Left ventricle myocardium superior (tissue), 1 donor: ENCODE measurements at places on chromosomes 1 and 21.

DNA sequence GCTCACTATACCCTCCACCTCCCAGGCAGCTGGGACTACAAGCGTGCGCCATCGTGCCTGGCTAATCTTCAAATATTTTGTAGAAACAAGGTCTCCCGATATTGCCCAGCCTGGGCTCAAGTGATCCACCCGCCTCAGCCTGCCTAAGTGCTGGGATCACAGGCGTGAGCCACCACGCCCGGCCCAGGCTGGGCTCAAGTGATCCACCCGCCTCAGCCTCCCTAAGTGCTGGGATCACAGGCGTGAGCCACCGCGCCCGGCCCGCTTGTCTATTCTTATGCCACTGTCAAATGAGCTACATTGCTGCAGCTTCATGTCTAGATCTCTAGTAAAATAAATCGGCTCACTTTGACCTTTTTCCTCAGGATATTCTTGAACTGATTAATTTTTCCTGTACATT lies 107.7 kb upstream of the COL6A1 start:
- DNase-seq, result no peak

- no peak for DNase-seq
Measured at GRCh38 chr1:3598522-3599285, 12.6 kb downstream of the MEGF6 start.

GRCh38 chr1:94315552-94316116 lies 78.2 kb upstream of the ARHGAP29 start:
- no peak for DNase-seq

GRCh38 chr1:234875953-234876855 lies 252.4 kb downstream of the TOMM20 start:
- DNase-seq, result no peak

DNA sequence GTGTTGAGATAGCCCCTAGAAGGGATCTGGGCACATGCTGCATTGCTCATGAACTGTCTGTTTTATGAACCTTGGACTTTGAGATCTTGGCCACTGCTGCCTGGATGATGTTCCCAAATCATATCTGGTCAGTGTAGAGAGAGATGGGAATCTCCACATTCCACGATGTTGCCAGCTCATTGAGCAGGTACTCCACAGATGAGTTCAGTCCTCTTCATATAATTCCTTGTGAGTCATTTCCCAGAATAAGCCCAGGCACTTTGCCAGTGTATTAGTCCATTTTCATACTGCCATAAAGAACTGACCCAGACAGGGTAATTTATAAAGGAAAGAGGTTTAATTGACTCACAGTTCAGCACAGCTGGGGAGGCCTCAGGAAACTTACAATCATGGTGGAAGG lies 254.0 kb upstream of the RUNX1 start:
- DNase-seq, result no peak

GRCh38 chr1:231201979-231202633 lies 38.9 kb upstream of the GNPAT start:
- no peak for DNase-seq

GRCh38 chr1:111110197-111110899 lies 29.5 kb downstream of the DRAM2 start:
- no peak for DNase-seq

DNA sequence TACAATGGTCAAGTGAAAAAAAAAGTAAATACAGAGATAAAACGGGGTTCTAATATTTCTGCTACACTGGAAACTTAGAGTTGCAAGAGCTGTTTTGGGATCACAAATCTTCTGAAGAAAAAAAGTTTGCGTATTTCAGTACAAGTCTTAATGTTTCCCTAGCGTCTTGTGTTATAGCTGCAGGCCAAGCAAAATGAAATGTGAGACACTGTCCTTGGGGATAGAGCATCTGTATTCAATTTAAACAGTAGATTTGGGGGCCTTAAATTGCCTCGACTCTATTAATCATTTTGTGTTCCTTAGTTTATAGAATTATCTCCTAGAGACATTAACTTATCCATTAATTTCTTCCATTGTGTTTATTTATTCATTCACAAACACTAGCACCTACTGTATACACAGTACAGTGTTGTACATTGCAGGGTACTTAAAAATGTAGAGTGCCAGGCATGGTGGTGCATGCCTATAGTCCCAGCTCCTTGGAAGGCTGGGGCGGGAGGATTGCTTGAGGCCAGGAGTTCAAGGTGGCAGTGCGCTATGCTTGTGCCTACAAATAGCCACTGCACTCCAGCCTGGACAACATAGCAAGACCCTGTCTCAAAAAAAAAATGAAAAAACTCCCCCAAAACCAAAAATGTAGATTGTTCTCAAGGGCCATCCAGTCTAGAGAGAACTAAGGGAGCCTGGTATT lies 7.9 kb downstream of the DISC1 start:
- no peak for DNase-seq

DNA sequence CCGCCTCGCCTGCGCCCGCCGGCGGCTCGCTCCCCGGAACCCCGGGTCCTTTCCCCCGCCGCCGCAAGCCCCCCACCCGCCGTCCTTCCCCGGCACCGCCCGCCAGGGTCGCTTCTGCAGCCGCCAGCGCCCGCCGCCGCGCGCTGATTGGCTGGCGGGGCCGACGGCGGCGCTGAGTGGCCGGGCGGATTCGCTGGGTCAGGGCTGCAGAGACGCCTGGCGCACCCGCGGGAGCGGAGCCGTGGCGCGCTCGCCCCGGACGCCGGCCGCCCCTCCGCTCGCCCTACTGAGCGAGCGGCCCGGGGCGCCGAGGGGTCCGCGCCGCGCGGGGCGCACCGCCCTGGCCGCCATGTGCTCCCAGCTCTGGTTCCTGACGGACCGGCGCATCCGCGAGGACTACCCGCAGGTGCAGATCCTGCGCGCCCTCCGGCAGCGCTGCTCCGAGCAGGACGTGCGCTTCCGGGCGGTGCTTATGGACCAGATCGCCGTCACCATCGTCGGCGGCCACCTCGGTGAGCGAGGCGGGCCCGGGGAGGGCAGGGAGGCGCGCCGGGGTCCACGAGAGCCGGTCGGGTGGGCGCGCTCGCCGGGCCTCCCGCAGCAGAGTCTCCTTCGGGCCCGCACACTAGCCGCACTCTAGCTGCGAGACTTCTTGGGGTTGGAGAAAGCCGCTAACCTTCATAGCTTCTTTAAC lies at the start of gene RIMKLA:
RIMKLA (plus strand) TSS at position 207 of the 694 bp plus-strand sequence; CDS start at position 350, 143 bp downstream.
- peak; percentile 77 for DNase-seq
